ENCODE measurements at places on chromosomes 3 and 15. TPM values are rescaled to one million over a fixed set of nuclear protein-coding genes. Genes with fewer than 3 reads are reported as not detected.

Gene AGBL1
- 0.98 TPM for total RNA-seq

Gene C3orf20
- not detected for total RNA-seq

Gene TMEM87A
- 57.0 TPM for total RNA-seq

Gene KBTBD13
- total RNA-seq: not detected

Gene PAK6
- 14.3 TPM for total RNA-seq

Gene CP
- 0.98 TPM for total RNA-seq

Gene NTRK3
- total RNA-seq: 50.9 TPM

Gene CPNE9
- total RNA-seq: 0.49 TPM

Gene CCR9
- total RNA-seq: not detected

Gene ASB14
- not detected for total RNA-seq

Gene TXNRD3
- 7.9 TPM for total RNA-seq

Gene PLSCR4
- total RNA-seq: 6.4 TPM

Gene SERINC4
- under 0.01 TPM for total RNA-seq

Gene GABRB3
- total RNA-seq: 102 TPM

Gene CNTN4
- 70.6 TPM for total RNA-seq

Gene TIMP4
- 3.4 TPM for total RNA-seq

Gene EFL1
- 29.3 TPM for total RNA-seq

Gene GCNT3
- under 0.01 TPM for total RNA-seq

Gene TTBK2
- 33.9 TPM for total RNA-seq

Gene TM6SF1
- 27.3 TPM for total RNA-seq

Gene CPEB1
- total RNA-seq: 2.5 TPM

Gene TNNC1
- total RNA-seq: 0.49 TPM

Gene PLA1A
- under 0.01 TPM for total RNA-seq

Gene KLHDC8B
- total RNA-seq: 15.5 TPM

Gene NR1D2
- total RNA-seq: 30.0 TPM

Gene RSL24D1
- 103 TPM for total RNA-seq

Gene MCF2L2
- total RNA-seq: 32.5 TPM

Gene EFCC1
- 0.25 TPM for total RNA-seq

Gene ZPLD1
- under 0.01 TPM for total RNA-seq

Gene UNC13C
- 10.8 TPM for total RNA-seq

Gene FAM81A
- 51.1 TPM for total RNA-seq

Gene EFHB
- total RNA-seq: 4.2 TPM

Gene GNB4
- 106 TPM for total RNA-seq

Gene CIAO2A
- 29.0 TPM for total RNA-seq

Gene ADPGK
- total RNA-seq: 23.8 TPM

Gene PHLDB2
- total RNA-seq: 8.4 TPM

Gene BNC1
- under 0.01 TPM for total RNA-seq

Gene ALPK3
- total RNA-seq: 0.98 TPM

Gene ARNT2
- total RNA-seq: 72.8 TPM

Gene PEAK1
- total RNA-seq: 14.0 TPM

Gene KBTBD12
- total RNA-seq: 2.0 TPM

Gene VGLL4
- total RNA-seq: 69.3 TPM

Gene TRH
- 4.4 TPM for total RNA-seq

Gene SLC30A4
- 22.9 TPM for total RNA-seq

Gene GRIP2
- 7.4 TPM for total RNA-seq

Gene H1-8
- total RNA-seq: not detected

Gene SCN11A
- total RNA-seq: 0.25 TPM

Gene RASGRP1
- 12.5 TPM for total RNA-seq

Gene PLAAT1
- 11.3 TPM for total RNA-seq
